PC-3 (cell line): ENCODE measurements at places on chromosomes 3 and 15. TPM values are rescaled to one million over a fixed set of nuclear protein-coding genes. Genes with fewer than 3 reads are reported as not detected.
A peak's percentile ranks its signal among the peaks of the same experiment; 100 is the strongest.

Gene AP3B2
- 0.47 TPM in 1 of 2 replicates, not detected in the other for total RNA-seq

Gene SAMMSON
- not detected in 2 replicates for total RNA-seq

Gene SPTBN5
- total RNA-seq, result 0.84 and 0.98 TPM in 2 replicates

DNA sequence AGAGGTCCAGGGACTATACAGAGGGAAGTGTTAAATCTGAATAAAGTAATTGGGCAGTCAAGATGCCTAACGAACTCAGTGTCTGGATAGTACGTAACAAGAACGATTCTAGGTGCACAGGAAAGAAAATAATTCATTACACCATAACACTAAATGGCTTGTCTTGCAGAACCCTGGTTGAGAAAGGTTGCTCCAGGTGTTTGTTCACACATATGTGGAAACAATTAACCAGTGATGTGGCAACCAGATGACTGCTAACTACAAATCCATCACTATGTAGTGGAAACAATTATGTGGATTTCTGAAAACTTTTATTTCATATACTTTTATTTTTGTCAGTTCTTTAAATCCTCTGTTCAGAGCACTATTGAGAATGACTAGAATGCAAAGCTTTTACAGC is 10.4 kb upstream of the HDC start:
- DNase-seq, result no peak

DNA sequence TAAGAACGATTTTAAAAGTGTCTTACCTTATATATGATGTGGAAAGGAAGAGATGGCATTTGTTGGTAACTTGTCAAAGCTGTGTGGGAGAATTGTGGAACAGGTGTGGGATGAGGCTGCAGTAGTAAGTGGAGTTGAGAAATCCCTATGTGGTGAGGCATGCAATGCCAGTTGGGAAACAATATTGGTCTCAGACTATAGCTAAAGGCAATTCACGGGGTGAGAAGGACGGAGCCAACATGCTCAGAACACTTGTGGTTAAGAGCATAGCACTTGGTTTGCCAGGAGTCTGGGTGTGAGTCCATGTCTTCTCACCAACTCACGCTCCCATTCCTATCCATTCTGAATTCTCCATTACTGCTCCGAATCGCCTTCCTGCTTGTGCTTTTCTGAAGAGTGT is 615.6 kb upstream of the ADAMTS9 start:
- DNase-seq, result no peak

DNA sequence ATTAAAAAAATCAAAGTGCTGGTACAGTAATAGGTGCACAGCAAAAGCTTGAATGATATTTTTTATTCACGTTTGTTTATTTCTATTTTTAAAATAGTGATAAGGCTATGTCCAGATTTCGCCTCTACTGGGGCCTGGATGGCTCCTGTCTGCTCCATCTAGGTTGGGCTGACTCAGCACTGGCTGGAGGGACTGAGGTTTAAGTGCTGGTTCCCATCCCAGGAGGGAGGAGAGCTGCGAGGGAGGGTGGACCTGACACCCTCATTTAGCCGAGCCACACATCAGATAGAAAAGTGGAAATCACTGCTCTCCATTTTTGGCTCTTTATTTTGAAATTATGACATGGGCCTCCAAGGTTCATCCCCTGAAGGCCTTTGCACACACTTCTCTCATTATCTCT is 95.4 kb upstream of the AGBL1 start:
- no peak for DNase-seq

DNA sequence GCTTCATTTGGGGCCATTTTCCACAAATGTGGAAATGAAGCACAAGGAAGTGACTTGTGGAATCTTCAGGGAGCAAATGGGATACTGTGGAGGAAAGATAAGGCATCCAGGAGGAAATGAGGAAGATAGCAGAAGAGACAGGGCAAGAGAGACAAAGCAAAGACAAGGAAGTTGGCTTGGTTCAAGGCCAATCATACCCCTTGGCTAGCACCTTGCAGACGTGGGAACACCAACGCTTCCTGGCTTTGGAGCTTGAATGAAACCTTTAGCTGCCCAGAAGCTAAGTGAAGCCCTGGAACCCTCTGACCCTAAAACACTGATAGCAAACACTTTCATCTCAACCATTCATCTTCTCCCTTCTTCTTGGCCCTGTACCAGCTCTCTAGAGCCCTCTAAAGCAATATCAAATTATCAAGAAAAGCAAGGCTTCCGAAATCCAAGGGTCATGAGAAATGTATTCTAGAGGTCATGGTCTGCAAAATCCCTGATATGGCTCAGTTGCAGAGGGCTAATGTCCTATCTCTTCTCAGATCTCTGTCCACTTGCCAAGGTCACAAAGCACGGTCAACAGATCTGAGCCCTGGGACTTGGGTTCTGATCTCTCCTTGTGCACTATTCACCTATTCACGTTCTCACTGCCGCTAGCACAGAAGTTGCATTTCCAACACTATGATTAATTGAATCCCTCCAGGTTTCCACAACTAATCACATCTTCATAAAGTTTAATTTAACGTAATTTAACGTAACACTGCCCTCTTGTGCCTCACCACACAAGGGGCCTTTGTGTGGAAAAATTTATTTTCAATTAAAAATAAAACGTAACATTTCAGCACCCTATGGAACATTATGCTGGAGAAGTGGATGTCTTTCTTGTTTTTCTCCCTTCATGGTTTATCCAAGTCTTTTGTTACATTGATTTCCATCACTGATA is 557.6 kb upstream of the ADAMTS9 start:
- no peak for DNase-seq

DNA sequence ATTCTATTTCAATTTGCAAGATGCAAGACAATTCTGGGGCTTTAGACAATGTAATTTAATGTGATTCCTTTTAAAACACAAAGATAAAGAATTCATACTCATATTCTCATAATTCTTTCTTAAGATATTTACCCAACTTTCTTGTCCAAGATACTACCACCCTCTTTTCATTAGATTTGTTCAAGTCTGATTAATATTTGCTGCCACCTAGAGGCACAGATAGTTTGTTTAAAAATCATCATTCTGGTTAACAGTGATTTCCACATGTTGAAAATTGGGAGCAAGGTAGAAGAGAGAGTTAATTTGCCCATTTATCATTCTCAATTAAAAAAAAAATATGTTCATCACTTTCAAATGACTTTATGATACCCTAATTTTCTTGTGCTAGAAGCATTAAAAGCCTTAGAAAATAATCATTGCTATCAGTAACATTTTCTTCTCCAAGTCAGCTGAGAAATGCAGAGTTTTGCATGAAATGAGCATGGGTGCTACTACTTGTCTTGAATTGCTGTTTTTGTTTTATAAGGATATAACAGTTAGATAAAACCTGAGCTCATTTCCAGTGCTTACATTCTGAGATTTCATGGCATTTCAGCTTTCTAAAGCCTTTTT is 11.6 kb downstream of the TAMM41 start:
- DNase-seq, result peak; percentile 66

DNA sequence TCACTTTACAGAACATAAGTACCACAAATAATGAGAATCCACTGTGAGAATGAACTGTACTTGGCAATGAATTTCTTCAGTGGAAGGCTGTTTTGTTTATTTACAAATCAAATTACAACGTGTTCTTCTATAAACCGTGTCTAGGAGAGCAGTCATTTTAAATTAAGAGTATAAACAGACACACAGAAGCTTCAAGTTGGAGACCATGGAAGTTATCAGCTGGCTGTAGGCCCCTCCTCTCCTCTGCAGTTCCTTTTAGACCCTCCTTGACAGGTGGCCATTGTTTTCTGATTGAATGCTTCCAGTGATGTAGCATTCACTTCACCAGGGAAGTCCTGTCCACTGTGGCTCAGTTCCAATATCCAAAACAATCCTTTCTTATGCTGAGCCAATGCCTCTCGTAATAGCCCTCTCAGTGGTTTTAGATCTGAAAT is 7.3 kb upstream of the MAPK6 start:
- DNase-seq, result no peak

- DNase-seq, result peak; percentile 11
These were observed 259.8 kb downstream of the MAGI1 start for GRCh38 chr3:65778968-65779367.

DNA sequence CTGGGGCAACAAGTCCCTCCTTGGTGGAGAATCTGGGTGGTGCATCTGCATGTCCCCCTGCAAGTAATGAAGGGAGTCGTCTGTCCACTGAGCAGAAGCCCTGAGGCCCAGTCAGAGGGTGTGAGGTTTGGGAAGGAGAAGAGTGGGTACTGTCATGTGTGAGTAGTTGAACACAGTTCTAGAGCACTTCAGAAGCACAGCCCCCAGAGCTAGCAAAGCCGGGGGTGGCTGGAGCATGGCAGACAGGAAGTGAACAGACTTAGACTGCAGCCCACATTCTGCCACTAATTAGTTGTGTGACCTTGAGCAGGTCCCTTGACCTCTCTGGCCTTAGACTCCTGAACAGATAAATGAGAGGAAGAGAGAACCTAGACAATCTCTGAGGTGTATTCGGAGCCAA is 207.6 kb downstream of the UACA start:
- DNase-seq, result no peak

DNA sequence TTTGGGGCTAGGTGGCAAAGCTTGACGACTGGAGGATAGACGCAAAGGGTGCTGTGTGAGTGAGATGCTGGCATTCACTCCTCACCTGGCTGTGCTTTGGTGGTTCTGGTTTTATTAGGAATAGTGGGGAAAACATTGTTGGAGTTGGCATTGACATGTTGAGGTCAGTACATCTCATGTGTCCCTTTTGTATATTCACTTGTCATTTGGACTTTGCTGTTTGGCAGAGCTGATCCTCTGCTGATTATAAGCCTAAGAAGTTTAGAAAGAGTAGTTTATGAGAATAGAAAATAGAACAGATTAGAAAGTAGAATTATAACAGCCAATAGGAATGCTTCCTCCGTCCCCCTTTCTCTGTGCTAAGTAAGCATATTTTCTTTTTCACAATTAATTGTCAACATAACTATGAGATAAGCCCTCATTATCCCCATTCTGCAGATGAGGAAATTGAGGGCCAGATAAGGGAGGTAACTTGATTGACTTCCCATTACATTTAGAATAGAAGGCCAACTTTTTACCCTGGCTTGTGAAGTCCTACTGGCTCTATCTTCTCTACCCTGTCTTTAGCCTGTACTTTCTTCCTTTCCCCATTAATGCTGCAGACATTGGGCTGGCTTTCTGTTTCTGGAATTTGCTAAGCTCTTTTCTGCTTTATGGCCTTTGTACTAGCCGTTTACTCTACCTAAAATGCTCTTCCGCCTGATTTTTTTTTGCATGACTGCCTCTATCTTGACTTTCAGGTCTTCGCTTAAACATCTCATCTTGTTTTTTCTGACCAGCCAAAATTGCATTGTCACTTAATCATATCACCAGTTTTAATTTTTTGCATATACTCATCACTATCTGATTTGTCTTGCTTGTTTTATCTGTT is 12.8 kb downstream of the ITPR1 start:
- no peak for DNase-seq

DNA sequence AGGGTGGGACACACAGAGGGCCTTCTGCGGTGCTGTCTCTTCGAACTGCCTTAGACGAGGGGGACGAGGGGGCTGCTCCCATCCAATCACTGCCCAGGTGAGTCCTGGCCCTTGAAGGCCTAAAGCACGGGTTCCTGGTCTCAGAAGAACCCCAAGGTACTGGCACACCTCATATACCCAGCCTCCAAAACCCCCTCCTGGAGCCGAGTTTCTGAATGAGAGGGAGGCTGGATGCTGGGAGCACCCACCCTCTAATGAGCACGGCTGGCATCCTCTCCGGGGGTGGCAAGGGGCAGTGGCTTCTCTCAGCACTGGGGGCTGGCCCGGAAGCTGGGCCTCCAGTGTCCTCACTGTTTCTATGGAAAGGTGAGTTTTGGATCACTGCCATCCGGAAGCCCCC is 165.6 kb downstream of the LRRK1 start:
- no peak for DNase-seq

- DNase-seq, result no peak
These were observed 570.4 kb upstream of the TGFBR2 start for GRCh38 chr3:30035935-30036567.

DNA sequence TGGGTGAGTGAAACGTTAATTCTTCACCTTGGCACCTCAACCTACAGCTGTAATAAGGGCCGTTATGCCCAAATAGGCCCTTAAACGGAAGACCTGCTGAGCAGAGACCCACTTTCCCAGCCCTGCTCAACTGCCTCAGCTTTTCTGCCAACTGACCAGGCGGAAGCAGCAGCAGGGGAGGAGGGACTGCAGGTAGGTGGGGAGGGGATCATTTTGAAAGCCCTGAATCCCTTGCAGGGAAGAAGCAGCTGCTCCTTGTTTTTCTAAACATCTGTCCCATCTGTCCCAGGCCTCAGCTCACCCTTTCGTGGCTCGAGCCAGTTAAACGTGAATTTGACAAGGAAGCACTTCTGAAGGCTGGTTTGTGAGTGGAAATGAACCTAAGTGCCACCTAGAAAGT is 978 bp upstream of the CMC1 start:
- DNase-seq, result no peak
